ENCODE measurements at places on chromosomes 2 and 18.

- no peaks in the 10 kb centered on the region for H3K4me1 ChIP-seq
- no peaks in the 10 kb centered on the region for H3K36me3 ChIP-seq
- no peak for DNase-seq
- no peak overlapping the region for H3K27ac ChIP-seq
- H3K27me3 ChIP-seq = no peaks in the 10 kb centered on the region
These were observed 42.4 kb downstream of the BMPR2 start for GRCh38 chr2:202418511-202418910.

GRCh38 chr2:224405841-224406370, 4.0 kb upstream of the FAM124B start:
- no peaks in the 10 kb centered on the region for H3K36me3 ChIP-seq
- H3K27me3 ChIP-seq = peaks cover 3% of the 10 kb centered on the region
- no peak overlapping the region for H3K4me3 ChIP-seq
- no peak overlapping the region for H3K27ac ChIP-seq

DNA sequence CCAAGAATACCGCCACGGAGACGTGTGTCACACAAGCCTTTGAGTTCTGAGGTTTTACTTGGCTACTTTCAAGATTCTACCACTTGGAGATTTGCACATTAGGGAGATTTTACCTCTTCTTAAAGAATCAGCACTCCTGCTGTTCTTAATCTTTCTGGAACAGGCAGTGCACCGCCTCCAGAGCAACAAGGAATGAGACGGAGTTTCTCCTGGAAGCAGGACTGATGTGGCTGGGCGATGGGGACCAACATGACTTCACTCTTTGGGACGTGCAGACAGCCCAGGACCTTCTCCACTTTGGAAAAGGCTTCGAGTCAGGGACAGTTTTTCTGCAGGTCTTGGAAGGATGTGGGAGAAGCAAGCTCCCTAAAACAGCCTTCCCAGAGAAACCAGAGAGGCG, 255.2 kb downstream of the HDAC4 start:
- peaks cover 12% of the 10 kb centered on the region for H3K4me1 ChIP-seq
- no peaks in the 10 kb centered on the region for H3K27me3 ChIP-seq
- H3K4me3 ChIP-seq = no peak overlapping the region
- H3K36me3 ChIP-seq = peaks cover 46% of the 10 kb centered on the region
- no peak overlapping the region for H3K27ac ChIP-seq

- DNase-seq = no peak
- no peaks in the 10 kb centered on the region for H3K27me3 ChIP-seq
- no peaks in the 10 kb centered on the region for H3K36me3 ChIP-seq
- H3K4me1 ChIP-seq = no peaks in the 10 kb centered on the region
- H3K27ac ChIP-seq = no peak overlapping the region
These were observed 29.6 kb downstream of the CABYR start for GRCh38 chr18:24168496-24168895.

GRCh38 chr2:85162746-85163301, 29.6 kb downstream of the TCF7L1 start:
- H3K36me3 ChIP-seq = no peaks in the 10 kb centered on the region
- no peak for DNase-seq
- no peak overlapping the region for H3K4me3 ChIP-seq
- peaks cover 61% of the 10 kb centered on the region for H3K27me3 ChIP-seq
- no peak overlapping the region for H3K27ac ChIP-seq
- peaks cover 18% of the 10 kb centered on the region for H3K4me1 ChIP-seq

DNA sequence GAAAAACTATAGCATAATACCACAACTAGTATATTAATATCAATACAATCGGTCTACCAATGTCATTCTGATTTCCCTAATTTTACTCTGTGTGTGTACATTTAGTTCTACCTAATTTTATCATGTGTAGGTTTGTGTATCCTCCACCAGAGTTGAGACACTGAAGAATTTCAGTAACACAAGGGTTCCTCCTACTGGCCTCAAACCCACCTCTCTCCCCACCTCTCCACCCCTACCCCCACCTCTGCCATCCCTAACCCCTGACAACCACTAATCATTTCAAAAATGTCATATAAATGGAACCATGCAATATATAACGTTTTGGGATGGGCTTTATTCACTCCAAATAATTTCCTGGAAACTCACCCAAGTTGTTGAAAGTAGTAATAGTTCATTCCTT, 117.9 kb downstream of the LYPD6 start:
- H3K4me1 ChIP-seq = no peaks in the 10 kb centered on the region
- H3K27ac ChIP-seq = no peak overlapping the region
- no peak for DNase-seq
- H3K36me3 ChIP-seq = no peaks in the 10 kb centered on the region

DNA sequence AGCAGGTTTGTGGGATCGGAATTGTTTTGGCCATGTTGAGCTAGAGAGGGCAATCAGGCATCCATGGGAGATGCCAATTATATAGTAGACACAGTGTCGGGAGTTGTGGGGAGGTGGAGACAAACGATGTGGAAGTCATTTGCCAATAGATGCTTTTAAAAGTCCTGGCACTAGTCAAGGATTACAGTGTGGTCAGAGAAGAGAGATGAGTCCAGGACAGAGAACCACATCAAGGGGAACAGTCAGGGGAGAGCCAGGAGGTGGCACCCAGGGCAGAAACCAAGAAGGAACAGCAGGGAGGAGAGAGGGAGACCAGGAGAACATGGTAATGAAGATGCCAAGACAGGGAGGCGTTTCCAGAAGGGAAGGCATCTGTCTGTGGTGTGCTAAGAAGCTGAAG, 81.2 kb downstream of the ARL4C start:
- no peaks in the 10 kb centered on the region for H3K27me3 ChIP-seq
- peaks cover 11% of the 10 kb centered on the region for H3K4me1 ChIP-seq
- DNase-seq = no peak
- H3K36me3 ChIP-seq = no peaks in the 10 kb centered on the region
- no peak overlapping the region for H3K4me3 ChIP-seq

DNA sequence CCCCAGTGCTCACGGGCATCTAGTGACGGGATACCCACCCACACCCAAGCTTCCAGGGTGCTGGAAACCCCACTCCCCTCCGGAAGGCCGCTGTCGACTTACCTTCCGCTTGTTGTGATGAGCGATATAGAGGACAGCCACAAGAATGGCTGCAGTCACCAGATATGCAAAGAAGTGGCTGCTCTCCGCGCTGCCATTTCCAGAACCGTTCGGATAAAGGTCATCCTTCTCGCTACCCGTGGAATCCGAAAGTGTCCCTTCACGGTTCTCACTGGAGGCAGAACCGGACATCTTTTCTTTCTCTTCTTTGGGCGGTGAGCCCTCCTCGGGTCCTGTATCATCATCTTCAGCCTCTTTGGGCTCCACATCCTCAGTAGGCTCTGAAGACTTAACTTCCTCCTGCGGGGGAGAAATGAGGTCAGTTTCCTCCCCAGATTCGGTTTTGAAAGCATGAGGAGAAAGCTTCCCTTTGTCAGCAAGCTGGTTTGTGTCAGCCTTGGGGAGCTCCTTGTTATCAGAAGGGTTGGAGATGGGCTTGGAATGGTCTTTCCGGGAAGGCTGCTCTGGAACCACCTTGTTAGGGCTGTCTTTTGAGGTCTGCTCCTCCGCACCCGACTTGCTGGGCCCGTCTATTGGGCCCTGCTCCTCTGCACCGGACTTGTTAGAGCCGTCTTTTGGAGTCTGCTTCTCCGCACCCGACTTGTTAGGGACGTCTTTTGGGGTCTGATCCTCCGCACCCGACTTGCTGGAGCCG, 1.2 kb downstream of the TGOLN2 start:
- DNase-seq = peak; percentile 52
- peak overlapping the region; percentile 80 for H3K4me3 ChIP-seq
- no peaks in the 10 kb centered on the region for H3K27me3 ChIP-seq
- H3K36me3 ChIP-seq = peaks cover 29% of the 10 kb centered on the region

- no peak overlapping the region for H3K4me3 ChIP-seq
- no peaks in the 10 kb centered on the region for H3K36me3 ChIP-seq
- no peaks in the 10 kb centered on the region for H3K27me3 ChIP-seq
- DNase-seq = no peak
These were observed 507.9 kb downstream of the ERBB4 start for GRCh38 chr2:212030709-212031108.

- H3K27ac ChIP-seq = no peak overlapping the region
- no peak for DNase-seq
- H3K36me3 ChIP-seq = no peaks in the 10 kb centered on the region
- H3K4me1 ChIP-seq = no peaks in the 10 kb centered on the region
- H3K4me3 ChIP-seq = no peak overlapping the region
- no peaks in the 10 kb centered on the region for H3K27me3 ChIP-seq
These were observed 575.6 kb downstream of the CPS1 start for GRCh38 chr2:211132046-211132445.

- no peaks in the 10 kb centered on the region for H3K27me3 ChIP-seq
- H3K4me1 ChIP-seq = peaks cover 14% of the 10 kb centered on the region
- no peak for DNase-seq
These were observed 5.2 kb downstream of the RETREG2 start for GRCh38 chr2:219183151-219183772.

DNA sequence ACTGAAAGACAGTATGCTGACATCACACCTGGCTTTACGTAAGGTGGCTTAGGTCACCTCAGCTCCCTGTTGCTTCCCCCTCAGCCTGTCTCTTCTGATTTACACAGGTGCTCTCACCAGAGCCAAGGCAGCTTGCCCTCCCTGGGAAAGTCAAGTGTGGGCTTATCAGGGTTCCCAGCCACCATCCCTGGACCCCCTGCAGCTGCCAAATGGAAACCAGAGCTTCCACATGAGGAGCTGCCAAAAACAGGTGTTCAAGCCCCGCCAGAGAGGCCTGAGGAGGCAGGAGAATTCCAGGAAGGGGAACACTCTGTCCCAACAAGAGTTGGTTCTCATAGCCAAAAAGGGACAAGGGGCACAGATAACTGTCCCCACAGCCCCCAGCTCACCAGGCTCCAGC, 266.7 kb downstream of the ATAD2B start:
- no peak overlapping the region for H3K4me3 ChIP-seq
- peaks cover 63% of the 10 kb centered on the region for H3K4me1 ChIP-seq
- DNase-seq = no peak
- H3K27me3 ChIP-seq = peaks cover 10% of the 10 kb centered on the region
- no peak overlapping the region for H3K27ac ChIP-seq

GRCh38 chr2:174012347-174013314, 47.5 kb upstream of the SP3 start:
- no peaks in the 10 kb centered on the region for H3K27me3 ChIP-seq
- H3K36me3 ChIP-seq = no peaks in the 10 kb centered on the region
- H3K4me3 ChIP-seq = no peak overlapping the region
- DNase-seq = no peak
- H3K4me1 ChIP-seq = peaks cover 24% of the 10 kb centered on the region

- no peak overlapping the region for H3K4me3 ChIP-seq
- H3K36me3 ChIP-seq = no peaks in the 10 kb centered on the region
- H3K27ac ChIP-seq = no peak overlapping the region
These were observed 1412.0 kb upstream of the ZEB2 start for GRCh38 chr2:145931781-145932395.

DNA sequence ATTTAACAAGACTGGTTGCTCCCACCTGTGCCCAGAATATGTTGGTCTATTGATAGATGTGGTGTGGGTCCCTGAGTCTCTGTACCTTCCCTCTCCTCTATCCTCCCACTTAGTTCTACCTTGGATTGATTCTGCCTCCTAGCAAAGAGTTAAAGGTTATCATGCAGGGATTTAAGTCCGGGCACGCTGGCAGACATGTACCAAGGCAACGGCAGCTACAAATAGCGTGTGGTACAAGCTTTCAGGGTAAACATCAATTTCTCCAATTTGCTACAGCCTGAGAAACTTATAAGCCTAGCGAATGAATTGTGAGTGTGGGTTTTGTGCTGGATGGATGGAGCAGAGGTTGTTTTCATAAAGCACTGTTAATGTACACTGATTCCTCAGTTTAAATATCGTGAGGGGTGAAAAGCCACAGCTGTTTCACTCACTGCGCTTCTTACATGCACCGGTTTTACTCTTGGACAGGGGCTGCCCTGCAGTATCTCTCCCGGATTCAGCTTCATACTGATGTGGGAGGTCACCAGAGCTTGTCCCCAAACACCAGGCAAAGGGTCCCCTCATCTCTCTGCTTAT, 289.8 kb downstream of the ICOS start:
- no peak for DNase-seq
- H3K27ac ChIP-seq = no peak overlapping the region
- H3K4me1 ChIP-seq = no peaks in the 10 kb centered on the region
- H3K4me3 ChIP-seq = no peak overlapping the region

GRCh38 chr2:182982941-182983340, 55.3 kb downstream of the NCKAP1 start:
- H3K36me3 ChIP-seq = peaks cover 6% of the 10 kb centered on the region
- DNase-seq = no peak
- no peaks in the 10 kb centered on the region for H3K4me1 ChIP-seq
- H3K4me3 ChIP-seq = no peak overlapping the region
- H3K27ac ChIP-seq = no peak overlapping the region

- H3K4me1 ChIP-seq = peaks cover 79% of the 10 kb centered on the region
- H3K4me3 ChIP-seq = no peak overlapping the region
- H3K27ac ChIP-seq = peak overlapping the region; percentile 18
- no peak for DNase-seq
- no peaks in the 10 kb centered on the region for H3K27me3 ChIP-seq
These were observed 31.5 kb downstream of the ACSL3 start for GRCh38 chr2:222892321-222892720.

DNA sequence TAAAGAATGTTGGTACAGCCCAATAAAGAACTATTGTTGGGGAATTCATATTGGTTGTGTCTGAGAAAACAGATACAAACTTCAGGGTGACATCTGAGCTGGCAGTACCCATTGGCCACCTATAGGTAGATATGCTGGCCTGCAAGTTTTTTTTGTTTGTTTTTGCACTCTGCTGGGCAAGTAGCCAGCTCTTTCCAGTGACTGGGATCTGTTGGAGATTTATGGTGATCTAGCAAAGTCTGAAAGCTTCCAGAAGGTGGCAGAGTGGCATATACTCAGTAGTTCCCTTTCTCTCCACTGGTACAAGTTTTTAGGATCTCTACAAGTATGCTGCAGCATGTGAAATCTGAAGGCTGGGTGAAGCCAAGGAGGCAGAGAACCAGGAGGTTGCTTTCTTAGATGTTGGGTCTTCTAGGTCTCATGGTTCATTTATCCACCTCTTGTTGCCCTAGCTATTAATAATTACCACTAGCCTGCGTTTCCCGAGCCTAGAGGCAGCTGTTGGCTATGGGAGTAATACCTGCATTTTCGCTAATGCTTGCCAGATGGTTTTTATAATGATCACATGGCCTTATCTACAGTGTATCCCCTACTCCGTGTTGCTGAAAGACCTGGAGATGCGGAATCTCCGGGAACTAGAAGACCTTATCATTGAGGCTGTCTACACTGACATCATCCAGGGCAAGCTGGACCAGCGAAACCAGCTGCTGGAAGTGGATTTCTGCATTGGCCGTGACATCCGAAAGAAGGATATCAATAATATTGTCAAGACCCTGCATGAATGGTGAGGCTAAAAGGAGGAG, 9.5 kb downstream of the COPS7B start:
- peak; percentile 97 for DNase-seq
- H3K36me3 ChIP-seq = peaks cover 78% of the 10 kb centered on the region
- no peak overlapping the region for H3K4me3 ChIP-seq
- peaks cover 19% of the 10 kb centered on the region for H3K4me1 ChIP-seq
- no peak overlapping the region for H3K27ac ChIP-seq
